SJCRH30 (cell line): ENCODE measurements at places on chromosomes 11 and 22. TPM values are rescaled to one million over a fixed set of nuclear protein-coding genes. Genes with fewer than 3 reads are reported as not detected.
A peak's percentile ranks its signal among the peaks of the same experiment; 100 is the strongest.

GRCh38 chr11:20760811-20761210 lies 91.4 kb downstream of the NELL1 start:
- peaks cover 31% of the 10 kb centered on the region for H3K4me1 ChIP-seq
- H3K36me3 ChIP-seq, result no peaks in the 10 kb centered on the region
- H3K27ac ChIP-seq, result no peak overlapping the region
- no peaks in the 10 kb centered on the region for H3K27me3 ChIP-seq
- H3K4me3 ChIP-seq, result no peak overlapping the region

DNA sequence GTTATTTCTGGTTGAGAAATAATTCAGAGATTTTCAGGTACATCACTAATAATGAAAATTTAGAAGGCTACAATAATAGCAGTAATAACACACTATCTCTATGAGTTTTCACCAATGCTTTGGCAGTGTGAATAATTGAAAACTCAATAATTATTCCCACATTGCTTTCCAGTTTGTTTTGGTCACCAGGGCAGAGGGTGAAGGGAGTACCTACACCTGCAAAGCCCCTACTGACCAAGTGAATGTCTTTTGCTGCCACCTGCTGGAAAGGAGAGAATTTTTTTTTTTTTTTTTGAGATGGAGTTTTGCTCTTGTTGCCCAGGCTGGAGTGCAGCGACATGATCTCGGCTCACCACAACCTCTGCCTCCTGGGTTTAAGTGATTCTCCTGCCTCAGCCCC lies 3.2 kb downstream of the NELL1 start:
- peaks cover 19% of the 10 kb centered on the region for H3K4me1 ChIP-seq
- peak overlapping the region; percentile 41 for H3K27ac ChIP-seq
- no peak for DNase-seq
- no peaks in the 10 kb centered on the region for H3K36me3 ChIP-seq
- no peaks in the 10 kb centered on the region for H3K27me3 ChIP-seq
- peak overlapping the region; percentile 7; the same call in 1 of the 2 replicates for H3K4me3 ChIP-seq

- no peaks in the 10 kb centered on the region for H3K36me3 ChIP-seq
- no peaks in the 10 kb centered on the region for H3K27me3 ChIP-seq
Observed at GRCh38 chr11:126731576-126732142, 268.9 kb downstream of the KIRREL3 start.

DNA sequence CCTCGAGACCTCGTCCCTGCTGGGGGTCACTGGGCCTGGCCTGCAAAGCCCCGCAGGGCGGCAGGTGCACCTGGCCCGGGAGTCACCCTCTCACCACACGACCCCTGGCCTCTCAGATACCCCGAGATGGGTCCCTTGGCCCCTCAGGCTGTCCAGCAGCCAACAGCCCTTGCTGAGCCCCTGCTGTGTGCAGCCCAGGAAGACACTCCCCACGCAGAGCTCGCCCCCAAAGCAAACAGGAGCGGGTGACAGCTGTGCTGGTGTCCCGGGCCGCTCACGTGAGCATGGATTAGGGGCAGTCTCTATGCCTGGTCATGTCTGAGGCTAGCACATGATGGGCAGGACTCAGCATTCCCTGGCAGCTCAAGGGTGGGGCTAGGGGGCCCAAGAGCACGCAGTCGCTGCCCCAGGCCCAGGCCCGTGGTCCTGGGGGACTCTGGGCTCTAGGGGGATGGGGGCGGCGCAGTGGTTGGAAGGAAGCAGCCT lies 31.3 kb downstream of the WNT7B start:
- H3K27ac ChIP-seq, result no peak overlapping the region
- no peaks in the 10 kb centered on the region for H3K36me3 ChIP-seq
- no peaks in the 10 kb centered on the region for H3K4me1 ChIP-seq
- peak; percentile 43 for DNase-seq

The ZNF215 gene
- total RNA-seq, result not detected in 2 replicates

GRCh38 chr11:31361743-31362142 lies 7.8 kb downstream of the DCDC1 start:
- H3K4me1 ChIP-seq, result no peaks in the 10 kb centered on the region
- no peak overlapping the region for H3K27ac ChIP-seq
- no peak overlapping the region for H3K4me3 ChIP-seq
- H3K36me3 ChIP-seq, result no peaks in the 10 kb centered on the region
- DNase-seq, result no peak

The OR8K1 gene
- total RNA-seq, result not detected in 2 replicates

The YPEL4 gene
- total RNA-seq, result 0.04 TPM in 1 of 2 replicates, not detected in the other

GRCh38 chr11:107397357-107397756 lies 60.3 kb downstream of the CWF19L2 start:
- no peaks in the 10 kb centered on the region for H3K4me1 ChIP-seq
- no peaks in the 10 kb centered on the region for H3K27me3 ChIP-seq
- H3K27ac ChIP-seq, result no peak overlapping the region
- no peak overlapping the region for H3K4me3 ChIP-seq

GRCh38 chr11:1660111-1660867 lies 30.7 kb downstream of the KRTAP5-5 start:
- DNase-seq, result no peak
- no peak overlapping the region for H3K4me3 ChIP-seq
- H3K27ac ChIP-seq, result no peak overlapping the region
- H3K27me3 ChIP-seq, result no peaks in the 10 kb centered on the region
- H3K4me1 ChIP-seq, result peaks cover 15% of the 10 kb centered on the region

GRCh38 chr11:15579287-15580001 lies 464.7 kb downstream of the INSC start:
- H3K27me3 ChIP-seq, result no peaks in the 10 kb centered on the region; the same call in 1 of the 2 replicates
- DNase-seq, result no peak

DNA sequence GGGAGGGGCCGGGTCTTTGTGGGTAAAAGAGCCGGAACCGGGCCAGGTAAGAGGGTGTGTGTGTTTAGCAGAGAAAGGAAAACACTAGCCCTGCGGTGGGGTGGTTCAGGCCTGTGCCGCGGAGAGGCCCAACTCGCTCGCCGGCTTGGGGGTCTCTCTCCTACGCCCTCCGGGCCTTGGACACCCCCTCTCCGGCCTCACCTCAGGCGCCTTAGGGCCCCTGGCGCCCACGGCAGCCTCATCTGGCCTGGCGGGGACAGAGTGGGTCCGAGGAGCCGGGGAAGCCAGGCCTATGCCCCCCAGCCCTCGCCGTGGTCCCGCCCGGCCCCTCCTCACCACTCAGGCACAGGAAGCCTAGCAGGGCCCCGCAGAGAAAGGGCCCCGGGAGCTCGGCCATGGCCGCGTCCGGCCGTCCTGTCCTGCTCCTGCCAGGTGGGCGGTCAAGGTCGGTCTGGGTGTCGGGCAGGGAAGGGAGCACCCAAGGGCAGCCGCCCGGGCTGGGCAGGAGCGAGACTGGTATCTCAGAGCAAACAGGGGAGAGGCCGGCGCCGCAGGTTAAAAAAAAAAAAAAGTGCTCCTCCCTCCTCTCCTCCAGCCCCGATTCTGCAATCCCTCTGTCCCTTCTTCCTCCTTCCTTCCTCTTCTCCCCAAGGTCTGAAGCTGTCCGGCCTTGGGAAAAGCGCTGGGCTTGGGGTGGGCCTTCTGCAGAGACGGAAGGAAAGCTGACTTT lies at the start of gene VSIG2:
Gene VSIG2 (minus strand): TSS at position 515 of the 730 bp plus-strand sequence. CDS start 118 bp downstream, at position 397.
- no peaks in the 10 kb centered on the region for H3K27me3 ChIP-seq
- no peak within 1 kb of the TSS for H3K4me3 ChIP-seq
- no peak for DNase-seq
- H3K36me3 ChIP-seq, result no peaks in the 10 kb centered on the region

The CRYBB3 gene
- total RNA-seq, result not detected in 2 replicates

- no peak overlapping the region for H3K27ac ChIP-seq
- no peak for DNase-seq
- peaks cover 40% of the 10 kb centered on the region for H3K4me1 ChIP-seq
- no peaks in the 10 kb centered on the region for H3K36me3 ChIP-seq
Observed at GRCh38 chr11:118921929-118922744, 3.6 kb downstream of the BCL9L start.

DNA sequence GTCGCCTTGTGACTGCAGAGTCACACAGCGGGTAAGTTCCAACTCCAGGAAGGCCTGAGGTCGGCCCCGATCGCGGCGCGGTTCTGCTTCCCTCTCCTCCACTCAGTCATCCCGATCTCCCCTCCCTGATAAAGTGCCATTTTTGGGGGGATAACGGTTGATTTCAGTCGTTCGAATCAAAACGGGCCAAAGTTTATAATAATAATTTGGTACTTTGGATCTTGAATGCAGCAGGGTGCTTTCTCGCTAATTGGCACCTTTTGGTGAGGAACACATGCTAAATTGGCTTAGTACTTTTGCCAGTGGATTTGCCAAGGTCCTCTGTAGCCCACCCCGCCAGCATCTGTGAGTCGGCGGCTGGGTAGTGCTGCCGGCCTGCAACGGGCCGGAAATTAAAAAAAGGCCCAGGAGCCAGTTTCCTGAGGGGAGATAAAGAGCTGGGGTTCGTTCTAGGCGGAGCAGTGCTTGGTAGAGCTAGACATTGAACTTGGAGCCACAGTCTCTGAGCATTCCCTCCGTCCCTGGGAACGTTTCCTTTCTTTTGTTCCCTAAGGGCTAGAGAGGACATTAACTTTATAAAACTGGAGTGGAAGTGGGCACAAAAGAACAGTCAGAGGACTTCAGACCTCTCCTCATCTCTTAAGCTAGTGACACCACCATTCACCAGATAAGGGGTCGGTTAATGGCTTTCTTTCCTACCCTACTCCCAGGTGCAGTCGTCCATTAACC lies 997 bp downstream of the UBE2L3 start:
- DNase-seq, result peak; percentile 56
- H3K27me3 ChIP-seq, result no peaks in the 10 kb centered on the region
- H3K27ac ChIP-seq, result peak overlapping the region; percentile 87

The YAP1 gene
- 37.5 and 42.7 TPM in 2 replicates for total RNA-seq
